ENCODE measurements at places on chromosomes 1 and 21.

DNA sequence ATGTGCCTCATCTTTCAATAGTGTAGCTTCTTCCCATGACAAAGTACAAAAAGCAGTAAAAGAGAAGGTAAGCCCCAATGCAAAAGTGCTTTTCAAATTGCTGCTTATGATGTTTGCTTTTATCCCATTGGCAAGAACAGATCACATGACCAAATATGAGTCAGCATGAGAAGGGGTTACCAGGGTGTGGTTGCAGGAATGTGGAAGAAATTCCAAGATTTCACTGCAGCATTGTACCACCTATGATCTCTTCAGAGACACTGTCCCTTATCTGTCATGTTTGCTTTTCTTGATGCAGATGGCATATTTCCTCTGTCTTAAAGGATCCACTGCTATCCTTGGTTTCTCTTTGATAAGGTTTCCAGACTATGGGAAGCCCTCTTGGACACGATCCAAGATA lies 1006.9 kb upstream of the PRMT6 start:
- no peak for DNase-seq

- DNase-seq = no peak
Measured at GRCh38 chr1:180751921-180752320, 120.1 kb downstream of the XPR1 start.

- no peak for DNase-seq
Measured at GRCh38 chr1:85153149-85153891, 47.5 kb downstream of the SYDE2 start.

DNA sequence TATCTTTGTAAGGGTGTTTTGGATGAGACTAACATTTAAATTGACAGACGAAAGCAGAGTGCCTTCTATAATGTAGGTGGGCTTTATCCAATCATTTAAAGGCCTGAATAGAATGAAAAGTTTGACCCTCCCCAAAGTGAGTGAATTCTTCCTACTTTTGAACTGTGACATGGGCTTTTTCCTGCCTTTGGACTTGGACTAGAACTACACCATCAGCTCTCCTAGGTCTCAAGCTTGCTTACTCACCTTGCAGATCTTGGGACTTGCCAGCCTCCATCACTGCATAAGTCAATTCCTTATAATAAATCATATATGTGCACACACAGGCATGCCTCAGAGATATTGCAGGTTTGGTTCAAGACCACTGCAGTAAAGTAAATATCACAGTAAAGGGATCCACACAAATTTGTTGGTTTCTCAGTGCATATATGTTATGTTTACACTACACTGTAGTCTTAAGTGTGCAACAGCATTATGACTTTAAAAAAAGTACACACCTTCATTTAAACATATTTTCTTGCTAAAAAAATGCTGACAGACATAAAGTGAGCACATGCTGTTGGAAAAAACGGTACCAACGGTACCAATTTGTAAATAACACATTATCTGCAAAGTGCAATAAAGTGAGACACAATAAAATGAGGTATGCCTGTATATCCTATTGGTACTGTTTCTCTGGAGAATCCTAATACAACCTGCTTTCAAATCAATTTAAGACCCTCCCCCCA lies 51.6 kb upstream of the ATF3 start:
- DNase-seq = no peak

- DNase-seq = no peak
Measured at GRCh38 chr1:185442050-185442449, 125.0 kb upstream of the IVNS1ABP start.

DNA sequence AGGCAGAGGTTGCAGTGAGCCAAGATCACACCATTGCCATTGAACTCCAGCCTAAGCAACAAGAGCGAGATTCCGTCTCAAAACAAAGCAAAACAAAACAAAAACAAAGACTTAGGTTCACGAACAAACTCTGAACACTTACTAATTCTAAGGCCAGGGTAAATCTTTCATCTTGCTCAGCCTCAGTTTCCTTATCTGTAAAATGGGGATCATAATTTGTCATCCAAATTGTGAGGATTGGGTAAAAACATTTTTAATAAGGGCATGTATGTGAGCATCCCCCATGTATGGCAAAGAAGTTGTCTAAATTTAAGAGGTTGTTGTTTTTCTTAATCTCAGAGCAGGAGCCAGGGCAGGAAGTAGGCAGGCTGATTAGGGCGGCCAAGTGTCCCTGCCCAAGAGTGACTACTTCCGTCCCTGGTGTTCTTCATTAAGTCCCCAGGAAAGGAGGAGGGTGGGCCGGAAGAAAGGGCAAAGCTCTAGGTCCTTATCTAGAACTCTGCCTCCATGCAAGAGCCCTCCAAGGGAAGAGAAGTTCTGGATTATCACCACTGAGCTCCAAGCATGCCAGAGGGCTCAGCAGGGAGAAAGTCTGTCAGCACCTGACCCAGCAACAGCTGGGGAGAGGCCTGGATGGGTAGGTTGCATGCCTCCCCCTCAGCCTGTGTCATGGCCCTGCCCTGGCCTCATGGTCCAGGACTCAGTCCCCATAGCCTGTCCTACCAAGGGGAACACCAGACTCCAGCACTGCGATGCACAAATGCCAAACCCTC lies 49.9 kb upstream of the CLIC4 start:
- DNase-seq = no peak

GRCh38 chr1:119141020-119141424 lies 569 bp upstream of the WARS2 start:
- DNase-seq = no peak

GRCh38 chr1:8651236-8651890 lies 166.1 kb downstream of the RERE start:
- no peak for DNase-seq

- DNase-seq = no peak
Measured at GRCh38 chr21:14452031-14452726, 69.2 kb upstream of the HSPA13 start.

DNA sequence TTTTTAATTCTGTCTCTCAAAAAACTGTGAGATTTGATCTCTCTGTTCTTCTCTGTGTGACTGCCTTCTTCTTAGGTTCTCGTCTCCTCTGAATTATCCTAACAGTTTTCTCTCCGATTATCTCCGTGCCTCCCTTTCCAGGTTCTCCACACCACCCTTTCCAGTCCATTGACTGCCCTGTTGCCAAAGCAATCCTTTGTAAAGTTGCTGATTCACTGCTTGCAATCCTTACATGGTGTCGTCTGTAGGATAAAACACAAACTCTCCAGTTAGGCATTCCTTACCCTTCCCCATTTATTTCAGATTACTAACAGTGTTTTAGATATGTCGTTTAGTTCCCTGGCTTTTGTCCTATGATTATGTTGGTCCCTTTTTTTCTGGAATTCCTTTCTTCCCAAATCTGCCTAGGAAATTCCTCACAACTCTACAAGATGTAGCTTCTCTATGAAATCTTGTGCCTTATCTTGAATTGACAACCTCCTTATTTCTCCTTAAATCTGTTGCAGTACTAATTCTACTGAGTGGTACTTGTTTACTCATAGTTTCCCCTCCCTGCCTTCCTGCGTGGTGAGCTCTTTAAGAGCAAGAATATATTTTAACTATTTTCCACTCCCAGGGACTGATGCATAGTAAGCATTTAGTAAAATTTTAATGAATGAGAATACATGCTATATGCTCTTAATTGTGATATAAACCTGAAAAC lies 22.3 kb downstream of the RCOR3 start:
- no peak for DNase-seq

DNA sequence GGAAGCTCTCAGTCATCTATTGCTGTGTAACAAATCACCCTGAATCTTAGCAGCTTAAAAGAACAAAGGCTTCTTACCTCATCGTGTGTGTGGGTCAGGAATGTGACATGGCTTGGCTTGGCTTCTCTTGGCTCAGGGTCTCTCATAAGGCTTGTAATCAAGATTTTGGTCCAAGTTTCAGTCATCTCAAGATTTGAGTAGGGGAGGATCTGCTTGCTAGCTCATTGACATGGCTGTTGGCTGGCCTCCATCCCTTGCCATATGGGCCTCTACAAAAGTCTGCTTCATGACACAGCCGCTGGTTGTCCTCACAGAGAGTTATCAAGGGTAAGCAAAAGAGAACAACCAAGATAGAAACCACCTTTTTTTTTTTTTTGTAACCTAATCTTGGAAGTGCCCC lies 207.7 kb downstream of the PTPRC start:
- no peak for DNase-seq

DNA sequence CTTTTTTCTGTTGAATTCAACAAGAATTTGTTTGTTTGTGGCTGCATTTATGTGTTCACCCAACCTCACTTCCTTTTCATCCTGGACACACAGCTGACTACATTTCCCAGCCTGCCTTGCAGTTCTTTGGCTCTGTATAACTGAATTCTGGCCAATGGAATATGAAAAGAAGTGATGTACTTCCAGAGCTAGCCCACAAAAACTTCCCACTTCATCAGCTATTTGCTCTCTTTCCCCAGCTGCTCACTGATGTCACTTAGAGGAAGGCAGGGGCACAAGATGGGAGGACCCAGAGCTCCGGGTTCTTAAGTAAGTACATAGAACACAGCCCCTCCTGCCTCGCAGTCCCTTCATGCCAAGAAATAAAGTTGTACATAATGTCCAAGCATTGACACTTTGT lies 235.0 kb upstream of the FGGY start:
- peak; percentile 31 for DNase-seq

- no peak for DNase-seq
Measured at GRCh38 chr1:20228314-20228825, 42.1 kb upstream of the PLA2G2C start.

DNA sequence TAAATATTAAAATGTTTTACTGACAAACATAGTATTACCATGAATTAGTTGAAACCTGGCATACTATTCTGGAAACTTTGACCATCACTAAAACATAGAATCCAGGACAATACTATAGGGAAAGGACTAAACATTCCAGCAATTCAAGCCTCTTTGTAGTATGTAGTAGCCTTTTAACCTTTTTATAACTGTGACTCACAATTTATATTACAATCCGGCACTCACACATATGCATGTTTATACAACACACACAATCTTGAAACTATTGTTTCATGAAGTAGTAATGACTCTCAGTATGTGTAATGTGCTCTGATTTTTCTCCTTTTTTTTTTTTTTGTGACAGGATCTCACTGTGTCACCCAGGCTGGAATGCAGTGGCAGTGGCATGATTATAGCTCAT lies 64.3 kb downstream of the ANKRD13C start:
- DNase-seq = no peak

- no peak for DNase-seq
Measured at GRCh38 chr1:157758018-157758417, 18.9 kb downstream of the FCRL2 start.

GRCh38 chr1:244515680-244516079 lies 54.6 kb downstream of the CATSPERE start:
- no peak for DNase-seq

Measured in Kasumi-1 (cell line).